ENCODE measurements at places on chromosomes 16 and 17. TPM values are rescaled to one million over a fixed set of nuclear protein-coding genes. Genes with fewer than 3 reads are reported as not detected.
A peak's percentile ranks its signal among the peaks of the same experiment; 100 is the strongest.

The PRRT2 gene
- 7.7 TPM for total RNA-seq

The P2RX1 gene
- total RNA-seq = 3.6 TPM

- no peak for DNase-seq
These were observed 15.1 kb downstream of the FAM117A start for GRCh38 chr17:49748791-49749190.

- DNase-seq = peak; percentile 78
These were observed 38.8 kb upstream of the BHLHA9 start for GRCh38 chr17:1231456-1231855.

GRCh38 chr16:70466805-70467076 lies 12.3 kb downstream of the FCSK start:
- no peak for DNase-seq

GRCh38 chr16:23072769-23073549 lies 76.3 kb downstream of the USP31 start:
- DNase-seq = no peak
